Smooth muscle cell of the pulmonary artery (primary cell): ENCODE measurements at places on chromosomes 5 and 9. TPM values are rescaled to one million over a fixed set of nuclear protein-coding genes. Genes with fewer than 3 reads are reported as not detected.

WWC1 gene
- total RNA-seq, result 0.99 and 5.0 TPM in 2 replicates

IL5 gene
- not detected in 2 replicates for total RNA-seq

NOXA1 gene
- 0.36 and 0.46 TPM in 2 replicates for total RNA-seq

BTNL8 gene
- total RNA-seq, result not detected in 2 replicates

TEX48 gene
- not detected in 2 replicates for total RNA-seq

ZNF883 gene
- total RNA-seq, result 3.2 and 3.3 TPM in 2 replicates

AFAP1L1 gene
- 5.5 and 14.9 TPM in 2 replicates for total RNA-seq

VPS13A gene
- 26.4 and 31.9 TPM in 2 replicates for total RNA-seq

AJM1 gene
- total RNA-seq, result 3.6 and 4.0 TPM in 2 replicates

DNLZ gene
- total RNA-seq, result 7.4 and 8.4 TPM in 2 replicates

SLC22A5 gene
- total RNA-seq, result 4.2 and 5.0 TPM in 2 replicates

IFNK gene
- total RNA-seq, result not detected in 2 replicates

PCDHB16 gene
- total RNA-seq, result 0.50 and 0.59 TPM in 2 replicates

SLC46A2 gene
- total RNA-seq, result not detected in 2 replicates

FOXD4 gene
- total RNA-seq, result 0.13 and 0.17 TPM in 2 replicates

C9orf153 gene
- total RNA-seq, result 0.98 and 0.99 TPM in 2 replicates

F12 gene
- 0.17 TPM in 1 of 2 replicates, not detected in the other for total RNA-seq

PCDHGA6 gene
- total RNA-seq, result 5.3 and 6.7 TPM in 2 replicates

OCLN gene
- total RNA-seq, result 0.26 and 1.1 TPM in 2 replicates

SLC36A2 gene
- total RNA-seq, result not detected in 2 replicates

FAM169A gene
- 0.13 and 0.36 TPM in 2 replicates for total RNA-seq

ENC1 gene
- total RNA-seq, result 43.7 and 155 TPM in 2 replicates

C5orf63 gene
- total RNA-seq, result 1.6 and 2.4 TPM in 2 replicates

IFNB1 gene
- not detected in 2 replicates for total RNA-seq

MARVELD2 gene
- total RNA-seq, result 1.6 and 1.7 TPM in 2 replicates

FCN1 gene
- not detected in 2 replicates for total RNA-seq

CTSV gene
- 0.17 and 0.26 TPM in 2 replicates for total RNA-seq

CDX1 gene
- 0.17 and 0.91 TPM in 2 replicates for total RNA-seq

RNF183 gene
- not detected in 2 replicates for total RNA-seq

GFI1B gene
- total RNA-seq, result not detected in 2 replicates

FGF1 gene
- 4.1 and 10.4 TPM in 2 replicates for total RNA-seq

KIF27 gene
- total RNA-seq, result 3.0 and 3.3 TPM in 2 replicates

DNAH5 gene
- 0.20 and 0.43 TPM in 2 replicates for total RNA-seq

PRDM9 gene
- total RNA-seq, result not detected in 2 replicates

DRD1 gene
- total RNA-seq, result 0.33 and 1.2 TPM in 2 replicates

PCDHB13 gene
- total RNA-seq, result 0.59 and 1.8 TPM in 2 replicates

MSMP gene
- total RNA-seq, result 0.43 TPM in 1 of 2 replicates, not detected in the other

FAM170A gene
- total RNA-seq, result not detected in 2 replicates

ADRB2 gene
- 0.59 and 1.2 TPM in 2 replicates for total RNA-seq

NR5A1 gene
- total RNA-seq, result not detected in 2 replicates

GABRA6 gene
- not detected in 2 replicates for total RNA-seq

DCAF12 gene
- 14.0 and 15.8 TPM in 2 replicates for total RNA-seq

SCGB3A2 gene
- total RNA-seq, result not detected in 2 replicates

SPINK7 gene
- not detected in 2 replicates for total RNA-seq

OBP2B gene
- total RNA-seq, result not detected in 2 replicates

TLX3 gene
- not detected in 2 replicates for total RNA-seq

PRKACG gene
- not detected in 2 replicates for total RNA-seq

PPP2R2B gene
- total RNA-seq, result 0.66 and 1.0 TPM in 2 replicates

LHX3 gene
- total RNA-seq, result not detected in 2 replicates

LCNL1 gene
- total RNA-seq, result 0.50 and 1.1 TPM in 2 replicates

SLC34A1 gene
- not detected in 2 replicates for total RNA-seq

FOXD4L3 gene
- total RNA-seq, result 0.07 and 0.10 TPM in 2 replicates
